ENCODE measurements at places on chromosomes 12 and 14.

- no peak for DNase-seq
These were observed 321.1 kb downstream of the NPAS3 start for GRCh38 chr14:33259764-33260163.

DNA sequence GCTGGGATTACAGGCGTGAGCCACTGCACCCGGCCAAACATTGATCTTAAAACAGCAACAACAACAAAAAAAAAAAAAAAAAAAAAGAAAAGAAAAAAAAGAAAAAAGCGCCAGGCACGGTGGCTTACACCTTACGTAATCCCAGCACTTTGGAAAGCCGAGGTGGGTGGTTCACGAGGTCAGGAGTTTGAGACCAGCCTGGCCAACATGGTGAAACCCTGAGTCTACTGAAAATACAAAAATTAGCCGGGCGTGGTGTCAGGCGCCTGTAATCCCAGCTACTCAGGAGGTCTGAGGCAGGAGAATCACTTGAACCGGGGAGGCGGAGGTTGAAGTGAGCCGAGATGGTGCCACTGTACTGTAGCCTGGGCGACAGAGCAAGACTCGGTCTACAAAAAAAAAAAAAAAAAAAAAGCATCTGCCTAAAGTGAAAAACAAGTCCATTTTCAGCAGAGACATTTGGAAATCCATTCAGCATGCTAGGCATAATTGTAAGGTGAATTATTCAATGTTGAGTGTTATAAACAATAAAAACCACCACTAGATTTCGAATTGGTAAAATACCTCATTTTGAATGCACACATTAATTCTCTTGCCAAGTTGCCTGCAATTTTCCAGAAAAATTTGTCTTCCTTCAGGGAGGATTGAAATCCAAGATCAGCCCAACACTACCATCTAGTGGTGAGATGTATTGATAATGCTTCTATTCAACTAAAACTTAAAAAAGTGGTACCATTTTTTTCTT lies 8.0 kb upstream of the CERS5 start:
- peak; percentile 88 for DNase-seq

DNA sequence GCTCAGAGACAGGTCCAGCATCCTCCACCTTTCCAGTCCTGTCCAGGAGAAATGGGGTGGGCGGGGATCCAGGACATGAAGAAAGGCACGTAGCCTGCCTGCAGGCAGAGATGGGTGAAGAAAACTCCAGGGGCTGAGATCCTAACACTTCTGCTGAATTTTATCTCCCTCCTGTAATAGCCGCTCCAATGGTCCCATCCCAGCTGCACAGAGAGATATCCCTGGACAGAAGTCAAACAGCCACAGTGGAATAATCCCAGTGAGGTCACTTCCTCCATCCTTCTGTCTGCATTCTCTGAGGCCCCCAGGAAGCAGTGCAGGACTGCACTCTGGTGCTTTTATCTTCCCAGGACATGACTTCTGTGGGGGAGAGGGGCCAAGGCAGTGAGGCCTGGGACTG lies 26.3 kb downstream of the KRT18 start:
- no peak for DNase-seq

DNA sequence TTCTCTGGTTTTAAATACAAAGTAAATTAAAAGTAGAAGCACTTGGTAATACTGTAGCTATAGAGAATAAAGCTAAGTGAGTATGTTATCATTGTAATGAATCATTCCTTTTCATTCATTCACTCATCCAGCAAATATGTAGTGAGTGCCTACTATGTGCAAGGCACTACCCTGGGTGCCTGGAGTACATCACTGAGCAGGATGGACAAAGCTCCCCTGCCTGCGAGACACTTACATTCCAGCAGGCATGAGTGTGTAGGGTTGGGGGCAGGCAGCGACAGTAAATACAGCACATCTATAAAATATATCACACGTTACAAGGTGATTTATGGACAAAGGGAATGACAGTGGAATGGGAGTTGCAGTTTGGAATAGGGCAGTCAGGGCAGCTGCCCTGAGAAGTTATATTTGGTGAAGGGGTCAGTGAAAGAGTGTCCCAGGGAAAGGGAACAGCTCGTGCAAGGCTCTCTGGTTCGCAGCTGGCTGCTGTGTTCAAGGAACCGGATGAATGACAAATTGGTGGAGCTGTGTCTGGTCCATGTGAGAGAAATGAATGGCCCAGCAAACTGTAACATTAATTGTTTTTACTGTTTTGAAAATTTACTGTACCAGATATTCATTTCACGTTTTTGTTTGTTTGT lies 159.6 kb downstream of the CRADD start:
- no peak for DNase-seq

DNA sequence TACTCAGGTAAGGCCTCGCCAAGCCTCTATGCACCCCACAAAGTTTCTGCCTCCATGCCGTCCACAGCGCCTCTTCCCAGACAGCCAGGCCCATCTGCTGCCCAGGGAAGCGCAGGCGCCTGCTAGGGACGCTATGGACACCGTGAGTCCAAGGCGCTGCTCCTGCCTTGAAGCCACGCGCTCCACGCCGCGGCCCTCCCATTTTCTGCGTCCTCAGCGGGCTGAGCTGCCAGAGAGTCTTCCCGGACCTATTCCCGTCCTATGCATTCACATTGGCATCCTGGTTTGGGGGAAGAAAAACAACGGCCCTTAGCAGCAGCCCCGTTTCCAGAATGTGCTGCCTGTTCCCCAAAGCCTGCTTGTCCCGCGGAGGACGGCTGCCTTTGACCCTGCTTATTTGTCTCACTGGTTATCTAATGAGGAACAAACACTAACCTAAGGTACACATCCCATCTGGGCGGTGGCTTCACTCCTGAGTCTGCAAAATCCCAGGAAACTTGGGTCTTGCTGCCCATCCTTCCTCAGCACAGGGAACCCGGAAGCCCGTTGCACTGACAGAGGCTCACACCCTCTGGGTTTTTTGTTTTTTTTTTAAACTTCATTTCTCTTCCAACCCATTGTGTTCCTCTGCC lies 38.0 kb downstream of the MMAB start:
- DNase-seq = no peak

DNA sequence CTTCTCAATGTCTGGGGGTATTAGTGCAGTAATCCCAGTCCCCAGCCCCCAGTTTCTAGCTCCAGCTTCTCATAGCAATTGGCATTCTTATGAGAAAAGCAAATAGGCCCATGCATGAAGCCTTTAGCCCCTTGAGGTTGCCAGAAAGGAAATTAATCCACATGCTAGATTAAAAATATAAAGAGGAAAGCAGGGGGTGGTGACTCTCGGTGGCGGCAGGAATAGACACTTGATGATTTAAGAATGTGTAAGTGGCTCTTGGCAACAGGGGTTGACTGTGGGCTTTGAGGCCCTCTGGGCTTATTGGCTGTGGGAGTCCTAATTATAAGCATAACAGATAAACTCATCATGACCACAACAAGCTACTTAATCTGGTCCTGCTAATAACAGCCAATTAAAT lies 1367.3 kb upstream of the FLRT2 start:
- no peak for DNase-seq

Data from erythroblast (primary cell).